ENCODE measurements at places on chromosomes 7 and 10.

DNA sequence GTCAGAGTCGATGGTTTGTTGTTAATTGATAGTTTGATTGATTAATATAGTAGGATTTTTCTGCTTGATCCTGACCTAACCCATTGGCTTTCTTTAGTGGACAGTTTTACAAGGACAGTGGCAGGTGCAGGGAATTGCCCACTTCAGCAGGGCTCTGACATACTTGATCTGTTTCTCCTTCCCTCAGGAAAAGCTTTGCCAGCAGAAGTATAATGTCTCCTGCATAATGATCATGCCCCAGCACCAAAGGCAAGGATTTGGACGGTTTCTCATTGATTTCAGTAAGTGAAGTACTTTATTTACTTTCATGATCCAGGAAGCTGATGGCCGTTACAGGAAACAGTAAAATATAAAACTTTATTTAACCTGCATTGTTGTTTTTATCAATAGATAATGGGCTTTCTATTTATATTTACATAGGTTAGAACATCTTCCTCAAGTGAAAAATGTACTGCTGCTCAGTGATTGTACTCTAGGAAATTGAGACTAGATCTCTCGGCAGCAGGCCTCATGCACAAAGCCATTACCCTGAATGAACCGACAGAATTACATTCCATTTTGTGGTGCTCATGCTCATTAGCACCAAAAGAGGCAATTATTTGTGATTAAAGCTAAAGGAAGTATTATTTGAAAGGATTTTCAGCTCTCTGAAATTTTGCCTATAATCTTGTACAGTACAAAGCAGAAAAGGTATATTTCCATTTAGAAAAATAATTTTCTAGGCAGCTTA is 122.5 kb upstream of the SAMD8 start:
- DNase-seq: no peak

DNA sequence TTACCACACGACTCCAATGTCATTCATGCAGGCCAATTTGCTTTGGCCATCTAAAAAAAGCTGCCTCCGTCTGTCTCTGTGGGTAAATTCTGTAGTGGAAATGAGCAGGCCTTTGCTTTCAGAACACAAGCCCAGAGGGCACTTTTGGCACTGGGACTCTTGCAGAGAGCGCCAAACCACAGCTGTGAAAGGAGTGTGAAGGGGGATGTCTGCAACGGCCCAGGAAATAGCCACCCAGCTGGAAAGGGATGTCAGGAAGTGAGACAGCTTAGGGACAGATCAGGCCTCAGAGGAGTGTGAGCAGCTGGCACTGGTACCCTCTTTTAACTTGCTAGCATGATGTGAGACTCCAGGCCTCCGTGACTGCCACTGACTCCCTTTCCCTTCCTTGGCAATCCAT is 152.4 kb downstream of the DKK1 start:
- no peak for DNase-seq

- DNase-seq: no peak
Measured at GRCh38 chr7:18540396-18540795, 44.8 kb downstream of the HDAC9 start.

- DNase-seq: no peak
Measured at GRCh38 chr7:129466796-129467195, 32.6 kb downstream of the STRIP2 start.

DNA sequence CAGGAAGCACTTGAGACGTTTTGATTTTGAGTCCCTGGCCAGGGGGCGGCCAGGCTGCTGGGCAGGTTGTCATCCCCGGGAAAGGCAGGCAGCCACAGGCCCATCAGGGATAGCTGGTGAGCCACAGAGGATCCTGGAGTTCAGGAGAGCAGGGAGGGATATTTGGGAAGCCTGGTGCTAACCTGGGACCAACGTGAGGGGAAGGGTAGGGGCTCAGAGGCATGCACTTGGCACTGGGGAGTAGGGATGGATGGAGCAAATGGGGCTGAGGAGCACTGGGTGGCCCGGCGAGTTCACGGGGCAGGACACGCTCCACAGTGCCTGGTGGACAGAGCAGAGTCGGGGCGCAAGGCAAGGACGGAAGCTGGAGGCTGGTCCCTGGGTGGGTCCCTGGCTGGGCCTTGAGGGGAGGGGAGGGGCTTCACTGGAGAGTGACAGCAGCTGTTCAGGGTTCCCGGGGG is 30.2 kb downstream of the LRRC27 start:
- DNase-seq: no peak

- no peak for DNase-seq
Measured at GRCh38 chr10:68110027-68110426, 739 bp downstream of the MYPN start.

GRCh38 chr10:75720157-75720556 is 288.7 kb downstream of the LRMDA start:
- DNase-seq: no peak

GRCh38 chr10:78914060-78914378 is 154.7 kb upstream of the ZMIZ1 start:
- no peak for DNase-seq

DNA sequence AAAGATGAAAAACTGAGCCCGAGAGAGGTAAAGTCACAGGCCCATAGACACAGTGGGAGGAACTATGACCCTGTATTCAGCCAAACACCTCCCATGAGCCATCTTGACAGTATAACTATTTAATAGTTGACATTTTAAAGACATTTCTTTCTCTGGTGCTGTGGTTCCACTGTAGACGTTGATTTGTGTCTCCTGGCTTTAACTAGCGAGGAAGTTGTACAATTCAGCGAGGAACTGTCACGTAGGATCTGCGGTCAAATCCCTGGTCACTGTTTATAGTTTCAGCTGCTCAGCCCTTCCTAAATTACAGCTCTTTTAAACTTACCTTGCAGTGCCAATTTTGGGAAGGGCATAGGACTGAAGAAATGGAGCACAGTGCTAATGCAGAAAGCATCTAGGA is 7.1 kb upstream of the CELF2 start:
- DNase-seq: no peak

DNA sequence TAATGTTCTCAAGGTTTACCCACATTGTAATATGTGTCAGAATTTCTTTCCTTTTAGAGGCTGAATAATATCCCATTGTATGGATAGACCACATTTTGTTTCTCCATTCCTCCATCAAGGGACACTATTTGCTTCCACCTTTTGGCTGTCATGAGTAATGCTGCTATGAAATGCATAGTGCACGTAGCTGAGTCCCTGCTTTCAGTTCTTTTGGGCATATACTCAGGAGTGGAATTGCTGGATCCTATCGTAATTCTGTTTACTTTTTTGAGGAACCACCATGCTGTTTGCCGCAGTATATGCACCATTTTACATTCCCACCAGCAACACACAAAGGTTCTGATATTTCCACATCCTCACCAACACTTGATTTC is 60.0 kb downstream of the PRF1 start:
- DNase-seq: no peak

DNA sequence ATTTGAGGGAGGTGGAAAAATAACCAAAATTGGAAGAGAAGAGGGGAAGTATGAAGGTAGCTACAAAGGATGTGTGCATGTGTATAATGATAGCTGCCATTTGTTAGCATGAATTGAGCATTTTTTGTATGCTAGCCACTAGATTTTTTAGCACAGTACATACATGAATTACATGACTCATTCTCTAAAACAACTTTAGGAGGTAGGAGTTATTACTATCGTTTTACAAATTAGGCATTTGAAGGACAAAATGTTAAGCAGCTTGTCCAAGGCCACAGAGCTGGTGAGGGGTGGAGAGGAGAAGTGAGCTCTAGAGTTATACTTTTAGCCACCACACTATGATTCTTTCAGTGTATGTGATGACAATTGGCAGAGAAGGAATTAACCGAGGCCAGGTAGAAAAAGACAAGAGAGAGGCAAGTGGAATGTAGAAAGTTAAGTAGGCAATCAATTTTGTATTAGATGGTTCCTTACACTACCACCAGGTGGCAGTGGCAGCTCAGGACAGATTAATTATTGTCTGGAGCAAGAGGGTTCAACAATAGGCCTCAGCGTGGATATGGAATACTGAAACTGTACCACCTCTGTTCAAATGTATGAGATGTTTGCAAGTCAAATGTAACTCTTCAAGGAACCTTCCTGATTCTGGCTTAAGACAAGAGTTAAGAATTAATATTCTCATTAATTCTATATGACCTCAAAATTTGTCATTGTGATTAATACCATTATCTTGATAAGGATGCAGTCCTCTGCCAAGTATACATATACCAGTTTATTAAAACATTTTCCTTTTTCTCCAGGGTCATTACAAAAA is 128.0 kb downstream of the MBL2 start:
- DNase-seq: no peak

GRCh38 chr10:110788620-110789385 is 82.9 kb upstream of the PDCD4 start:
- DNase-seq: no peak

DNA sequence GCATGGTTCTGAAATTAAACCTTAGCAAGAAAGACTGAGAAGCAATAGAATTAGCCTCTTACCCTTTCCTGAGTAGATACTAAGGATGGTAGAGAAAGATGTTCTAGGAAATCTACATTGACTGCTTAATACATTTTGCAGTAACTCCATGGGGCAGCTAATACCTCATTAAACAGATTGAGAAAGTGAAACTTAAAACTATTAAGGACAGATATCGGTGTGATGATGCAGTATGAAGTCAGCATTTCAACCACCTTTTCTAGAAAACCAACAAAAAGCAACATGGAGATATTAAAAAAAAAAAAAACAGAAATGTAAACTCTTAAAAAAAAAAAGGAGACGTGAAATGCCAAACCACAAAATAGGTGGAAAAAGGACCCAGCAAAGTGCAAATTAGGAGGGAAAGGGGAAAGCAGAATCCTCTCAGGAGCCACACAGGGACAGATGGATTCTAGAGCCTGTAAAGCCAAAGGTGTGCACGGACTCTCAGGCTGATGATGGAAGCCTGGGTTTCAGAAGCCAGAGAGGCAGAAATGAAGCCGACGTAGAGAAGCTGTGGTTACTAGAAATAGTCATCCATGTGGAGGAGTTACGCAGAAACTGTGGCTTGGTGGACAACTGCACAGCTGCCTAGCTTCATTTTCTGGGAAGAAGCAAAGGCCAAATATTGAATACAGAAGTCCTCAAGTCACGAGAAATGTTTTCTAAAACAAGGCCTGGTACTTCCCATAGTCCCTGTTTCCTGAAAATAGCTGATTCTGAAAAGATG is 38.1 kb upstream of the GPR141 start:
- DNase-seq: no peak

- DNase-seq: no peak
Measured at GRCh38 chr10:70664702-70665195, 7.6 kb upstream of the ADAMTS14 start.

- no peak for DNase-seq
Measured at GRCh38 chr10:100736144-100736808, 9.1 kb upstream of the PAX2 start.

- no peak for DNase-seq
Measured at GRCh38 chr7:112439476-112439875, 10.8 kb upstream of the IFRD1 start.

GRCh38 chr10:21169271-21169670 is 272.2 kb upstream of the NEBL start:
- no peak for DNase-seq

- DNase-seq: no peak
Measured at GRCh38 chr10:132516771-132517725, 20.5 kb upstream of the INPP5A start.

DNA sequence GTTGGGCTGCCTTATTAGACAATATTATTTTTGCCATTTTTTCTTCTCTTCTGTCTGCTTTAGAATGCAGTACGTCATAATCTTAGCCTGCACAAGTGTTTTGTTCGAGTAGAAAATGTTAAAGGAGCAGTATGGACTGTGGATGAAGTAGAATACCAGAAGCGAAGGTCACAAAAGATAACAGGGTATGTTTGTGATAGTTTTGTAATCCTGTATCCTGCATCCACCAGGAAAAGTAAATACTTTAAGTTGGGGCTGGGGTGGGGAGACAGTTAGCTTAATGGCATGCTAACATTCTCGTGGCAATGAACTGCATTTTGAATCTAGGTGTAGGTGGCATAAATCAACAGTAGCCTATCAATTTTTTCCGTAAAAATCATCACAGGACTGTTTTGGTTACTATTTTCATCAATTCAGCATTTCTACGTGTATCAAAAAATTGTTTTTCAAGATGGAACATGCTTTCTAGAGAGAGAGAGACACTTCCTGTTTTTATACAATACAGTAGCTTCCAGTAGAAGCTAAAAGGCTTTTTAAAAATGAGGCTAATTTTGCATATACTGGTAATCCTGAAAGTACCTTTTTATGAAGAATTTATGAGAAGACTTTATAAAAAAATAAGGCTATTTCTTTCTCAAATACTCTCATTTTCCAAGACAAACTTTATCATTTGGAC is 247.5 kb downstream of the FOXP2 start:
- DNase-seq: no peak

- no peak for DNase-seq
Measured at GRCh38 chr10:131587976-131588680, 276.6 kb upstream of the TCERG1L start.

DNA sequence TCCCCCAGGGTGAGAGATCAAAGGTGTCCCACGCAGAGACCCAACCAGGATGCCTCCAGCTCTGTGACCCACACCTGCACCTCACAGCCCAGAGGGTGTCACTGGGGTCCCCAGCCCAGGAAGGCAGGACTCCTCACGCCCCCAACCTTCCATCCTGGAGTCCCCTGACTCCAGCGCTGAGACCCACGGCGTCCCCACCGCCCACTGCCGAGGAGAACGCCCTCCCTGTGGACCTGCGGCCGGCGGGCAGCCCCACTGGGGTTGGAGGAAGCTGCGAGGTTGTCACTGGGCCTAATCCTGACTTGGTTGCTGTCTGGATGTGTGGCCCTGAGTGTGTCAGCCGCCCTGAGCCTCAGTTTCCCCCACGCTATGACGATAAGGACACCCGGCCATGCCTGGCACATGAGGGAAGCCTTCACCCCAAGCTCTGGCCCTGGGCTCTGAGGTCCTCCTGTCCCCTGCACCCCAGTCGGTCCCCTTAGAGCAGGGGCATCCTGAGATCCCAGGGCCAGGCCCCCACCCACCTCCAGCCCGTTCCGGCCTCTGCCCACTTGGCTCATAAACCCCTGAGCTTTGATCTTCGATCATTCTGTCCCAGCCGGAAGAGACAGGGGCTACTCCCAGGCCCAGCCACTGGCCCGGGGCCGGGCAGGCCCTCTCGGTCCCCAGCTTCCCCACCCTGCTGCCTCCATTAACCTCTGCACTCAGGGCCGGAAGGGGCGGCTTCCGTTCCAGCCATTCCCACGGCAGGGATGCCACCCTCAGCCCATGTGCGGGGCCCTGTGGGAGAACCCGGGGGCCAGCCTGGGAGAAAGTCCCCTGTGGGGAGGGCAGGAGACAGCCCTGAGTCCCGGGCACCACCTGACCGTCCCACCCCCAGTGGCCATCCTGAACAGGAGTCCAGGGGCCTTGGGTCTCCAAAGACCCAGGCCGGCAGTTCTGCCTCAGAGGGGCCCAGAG is 113.2 kb downstream of the MICALL2 start:
- DNase-seq: no peak
